ENCODE measurements at places on chromosomes 12 and 14. TPM values are rescaled to one million over a fixed set of nuclear protein-coding genes. Genes with fewer than 3 reads are reported as not detected.

GPR84 gene
- 3.9 TPM for total RNA-seq

DNA sequence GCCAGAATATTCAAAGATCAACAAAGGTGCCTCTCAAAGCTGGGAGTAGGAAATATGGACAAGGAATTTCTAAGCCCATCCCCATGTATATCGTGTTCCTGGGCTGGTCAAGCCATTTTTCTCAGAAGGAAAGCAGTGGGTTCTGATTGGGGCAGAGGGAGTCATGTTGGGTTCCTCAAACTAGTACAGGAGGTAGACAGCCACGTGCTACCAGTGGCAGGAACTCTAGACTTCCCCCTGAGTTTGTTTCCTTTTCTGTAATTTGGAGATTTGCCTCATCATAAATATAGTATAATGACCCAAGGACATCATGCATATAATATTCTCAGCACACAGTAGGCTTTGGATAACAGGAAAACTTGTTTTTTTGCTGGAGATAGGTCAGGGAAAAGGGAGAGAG, 16.4 kb upstream of the PLEKHH1 start:
- no peaks in the 10 kb centered on the region for H3K36me3 ChIP-seq
- H3K27ac ChIP-seq = no peak overlapping the region
- H3K4me1 ChIP-seq = peaks cover 21% of the 10 kb centered on the region
- no peaks in the 10 kb centered on the region for H3K27me3 ChIP-seq

DNA sequence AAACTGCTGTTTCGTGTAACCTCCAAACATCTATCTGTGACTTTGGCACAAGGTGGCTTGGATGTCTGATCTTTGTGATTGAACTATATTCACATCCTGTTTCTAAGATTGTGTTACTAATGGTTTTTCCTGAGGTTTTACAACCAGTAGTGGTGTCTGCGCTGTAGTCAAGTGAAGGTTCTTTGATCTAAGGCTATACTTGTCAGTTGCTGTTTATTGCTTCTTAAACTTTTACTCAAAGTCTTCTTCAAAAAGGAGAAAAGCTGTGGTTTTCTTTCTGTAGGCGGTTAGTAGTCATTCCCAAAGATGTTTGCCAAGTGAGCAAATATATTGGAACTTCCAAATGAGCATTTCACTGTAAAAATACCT, 12.3 kb upstream of the CALM1 start:
- peak overlapping the region; percentile 99 for H3K27ac ChIP-seq
- peak overlapping the region; percentile 95 for H3K4me3 ChIP-seq
- DNase-seq = no peak
- peaks cover 23% of the 10 kb centered on the region for H3K4me1 ChIP-seq

DNA sequence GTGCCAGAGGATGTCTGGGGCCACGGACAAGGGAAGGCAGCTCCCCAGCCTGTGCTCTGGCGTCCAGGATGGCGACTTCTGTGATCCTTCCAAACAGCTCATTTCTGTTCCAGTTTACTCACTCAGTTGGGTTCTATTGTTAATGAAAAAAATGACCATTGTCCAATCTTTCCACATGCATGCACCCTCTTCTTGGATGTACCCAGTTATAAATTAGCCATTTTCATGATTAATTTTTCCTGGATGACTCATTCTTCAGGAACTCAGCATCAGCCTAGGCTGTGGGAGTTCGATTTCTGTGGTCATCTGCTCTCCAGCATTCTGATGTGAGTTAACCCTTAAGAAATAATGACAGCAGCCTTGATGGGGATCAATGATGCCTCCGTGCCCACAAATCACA, 926.8 kb downstream of the BCL11B start:
- H3K27me3 ChIP-seq = no peaks in the 10 kb centered on the region
- no peak overlapping the region for H3K27ac ChIP-seq
- H3K36me3 ChIP-seq = no peaks in the 10 kb centered on the region
- no peak overlapping the region for H3K4me3 ChIP-seq
- no peaks in the 10 kb centered on the region for H3K4me1 ChIP-seq

GRCh38 chr14:50844391-50844790, 13.4 kb upstream of the NIN start:
- no peak overlapping the region for H3K4me3 ChIP-seq
- DNase-seq = no peak
- no peaks in the 10 kb centered on the region for H3K36me3 ChIP-seq
- no peaks in the 10 kb centered on the region for H3K27me3 ChIP-seq
- no peaks in the 10 kb centered on the region for H3K4me1 ChIP-seq
- no peak overlapping the region for H3K27ac ChIP-seq

- H3K27ac ChIP-seq = no peak overlapping the region
- H3K36me3 ChIP-seq = no peaks in the 10 kb centered on the region
- H3K4me1 ChIP-seq = no peaks in the 10 kb centered on the region
- H3K27me3 ChIP-seq = no peaks in the 10 kb centered on the region
- no peak for DNase-seq
These were observed 700.4 kb upstream of the TBX3 start for GRCh38 chr12:115384391-115384790.

- no peaks in the 10 kb centered on the region for H3K27me3 ChIP-seq
- H3K27ac ChIP-seq = no peak overlapping the region
- no peaks in the 10 kb centered on the region for H3K4me1 ChIP-seq
- H3K4me3 ChIP-seq = no peak overlapping the region
- no peaks in the 10 kb centered on the region for H3K36me3 ChIP-seq
These were observed 281.8 kb downstream of the CEP128 start for GRCh38 chr14:80659783-80660182.

DNA sequence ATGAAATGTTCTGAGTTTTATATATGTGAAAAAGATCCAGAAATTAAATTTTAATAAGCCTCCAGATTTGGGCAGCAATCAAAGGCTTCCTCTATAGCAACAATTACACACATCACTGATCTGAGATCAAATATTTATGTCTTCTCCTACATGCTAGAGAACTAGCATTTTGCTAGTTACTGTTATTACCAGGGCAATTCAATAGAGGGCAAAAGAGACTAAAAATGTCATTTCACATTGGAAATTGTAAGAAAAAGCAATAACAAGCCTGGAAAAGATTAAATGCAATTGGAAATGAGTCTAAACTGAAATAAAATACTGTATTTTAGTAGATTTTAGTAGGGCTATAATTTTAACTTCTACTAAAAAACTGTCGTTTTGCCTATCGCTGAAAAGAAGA, 32.6 kb upstream of the ANO6 start:
- H3K27me3 ChIP-seq = no peaks in the 10 kb centered on the region
- no peak for DNase-seq
- no peak overlapping the region for H3K4me3 ChIP-seq
- H3K27ac ChIP-seq = no peak overlapping the region

GRCh38 chr12:87323369-87323768, 705.8 kb downstream of the C12orf50 start:
- H3K4me3 ChIP-seq = no peak overlapping the region
- H3K27ac ChIP-seq = no peak overlapping the region
- H3K4me1 ChIP-seq = no peaks in the 10 kb centered on the region
- H3K36me3 ChIP-seq = no peaks in the 10 kb centered on the region
- DNase-seq = no peak

All from naive thymus-derived CD4-positive, alpha-beta T cell (primary cell).